ENCODE measurements at places on chromosomes 12 and 14.

DNA sequence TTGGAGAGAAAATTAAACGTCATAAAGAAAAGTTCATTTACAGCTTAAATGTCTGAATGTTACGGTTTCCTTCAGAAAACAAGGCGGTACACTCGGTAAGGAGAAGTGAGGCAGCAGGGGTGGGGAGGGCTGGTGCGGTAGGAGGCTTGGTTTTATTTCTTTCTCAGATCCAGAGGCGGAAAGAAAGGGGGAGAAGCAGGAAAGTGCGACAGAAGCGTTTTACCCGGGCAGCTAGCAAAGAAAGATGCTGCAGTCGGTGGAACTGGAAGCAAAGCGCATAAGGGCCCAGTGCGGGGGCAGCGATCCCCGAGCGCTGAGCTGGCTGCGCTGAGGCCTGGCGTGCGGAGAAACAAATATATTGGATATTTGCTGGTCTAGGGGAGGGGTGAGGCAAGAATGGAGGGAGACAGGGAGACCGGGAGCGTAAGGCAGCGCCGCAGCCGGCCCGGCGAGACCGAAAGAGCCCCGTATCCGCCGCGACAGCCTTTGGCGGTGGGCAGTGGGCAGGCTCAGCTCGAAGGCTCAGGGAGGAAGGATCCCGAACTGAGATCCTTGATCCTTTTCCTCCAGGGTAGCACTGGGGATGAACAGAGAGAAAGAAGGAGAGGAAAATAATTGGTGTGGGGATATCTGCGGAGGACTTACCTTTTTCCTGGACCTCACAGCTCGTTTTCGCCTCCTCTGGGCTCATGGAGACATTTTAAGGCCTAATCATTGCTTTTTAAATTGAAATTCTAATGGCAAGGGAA lies 6.4 kb upstream of the HOXC11 start:
- no peak for DNase-seq

- peak; percentile 13 for DNase-seq
These were observed 12.4 kb downstream of the IL22 start for GRCh38 chr12:68240975-68241374.

GRCh38 chr12:6606331-6607131 lies 648 bp downstream of the CHD4 start:
- peak; percentile 64 for DNase-seq

DNA sequence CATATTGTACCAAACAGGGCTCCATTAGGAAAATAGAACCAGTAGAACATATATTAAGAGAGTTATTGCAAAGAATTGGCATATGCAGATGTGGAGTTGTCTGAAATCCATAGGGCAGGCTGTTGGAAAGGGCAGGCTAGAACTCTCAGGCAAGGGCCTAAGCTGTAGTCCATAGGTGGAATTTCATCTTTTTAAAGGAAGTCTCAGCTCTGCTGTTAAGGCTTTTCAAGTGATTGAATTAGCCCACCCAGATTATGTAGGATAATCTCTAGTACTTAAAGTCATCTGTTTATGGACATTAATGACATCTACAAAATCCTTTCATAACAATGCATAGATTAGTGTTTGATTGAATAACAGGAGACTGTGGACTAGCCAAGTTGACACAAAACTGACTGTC lies 59.4 kb downstream of the RAD51B start:
- no peak for DNase-seq

DNA sequence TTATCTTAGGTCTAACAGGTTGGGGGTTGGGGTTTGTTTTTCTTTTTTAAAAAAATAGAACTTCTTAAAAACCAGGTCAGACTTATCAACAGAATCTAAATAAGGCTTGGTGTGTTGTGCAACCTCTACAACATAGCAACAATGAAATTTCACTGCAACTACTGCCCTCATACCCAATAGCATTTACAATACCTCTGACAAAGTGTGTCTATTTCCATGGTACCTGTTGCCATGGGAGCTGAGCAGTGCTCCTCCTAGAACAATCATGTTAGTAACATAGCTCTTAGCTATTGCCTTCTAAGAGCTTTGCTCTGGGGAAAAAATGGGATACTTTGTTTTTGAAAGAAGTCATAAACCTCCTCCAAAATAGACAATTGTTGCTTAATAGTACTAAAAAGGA lies 103.3 kb upstream of the CCDC175 start:
- DNase-seq = no peak

GRCh38 chr12:26176725-26177124 lies 18.6 kb upstream of the SSPN start:
- DNase-seq = no peak

DNA sequence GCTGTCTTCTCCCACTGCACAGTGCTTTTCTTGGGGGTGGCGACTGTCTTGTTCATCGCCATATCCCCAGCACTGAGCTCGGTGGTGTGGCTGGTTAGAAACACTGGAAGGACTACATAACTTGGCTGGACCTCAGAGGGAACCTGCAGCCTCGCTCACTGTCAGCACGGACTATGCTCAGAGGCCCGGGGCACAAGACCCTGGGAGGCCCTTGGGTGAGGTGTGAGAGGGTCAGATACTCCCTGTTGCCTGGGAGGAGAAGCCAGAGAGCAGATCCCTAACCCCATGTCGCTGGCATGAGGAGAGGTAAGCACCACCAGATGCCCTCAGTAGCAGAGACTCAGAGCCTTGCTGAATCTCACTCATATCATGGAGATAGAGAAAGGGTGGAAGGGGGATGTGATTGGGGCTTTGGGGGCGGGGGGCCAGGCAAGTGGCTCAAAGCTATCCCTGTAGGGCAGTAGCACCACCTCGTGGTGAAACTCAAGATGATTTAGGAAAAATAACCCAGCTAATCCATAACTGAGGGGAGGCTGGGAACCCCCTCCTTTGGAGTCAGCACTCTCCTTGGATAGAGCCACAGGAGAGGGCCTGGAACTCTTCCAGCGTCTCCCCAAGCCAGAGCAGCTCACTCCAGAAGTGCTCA lies 18.7 kb upstream of the HDAC7 start:
- no peak for DNase-seq

DNA sequence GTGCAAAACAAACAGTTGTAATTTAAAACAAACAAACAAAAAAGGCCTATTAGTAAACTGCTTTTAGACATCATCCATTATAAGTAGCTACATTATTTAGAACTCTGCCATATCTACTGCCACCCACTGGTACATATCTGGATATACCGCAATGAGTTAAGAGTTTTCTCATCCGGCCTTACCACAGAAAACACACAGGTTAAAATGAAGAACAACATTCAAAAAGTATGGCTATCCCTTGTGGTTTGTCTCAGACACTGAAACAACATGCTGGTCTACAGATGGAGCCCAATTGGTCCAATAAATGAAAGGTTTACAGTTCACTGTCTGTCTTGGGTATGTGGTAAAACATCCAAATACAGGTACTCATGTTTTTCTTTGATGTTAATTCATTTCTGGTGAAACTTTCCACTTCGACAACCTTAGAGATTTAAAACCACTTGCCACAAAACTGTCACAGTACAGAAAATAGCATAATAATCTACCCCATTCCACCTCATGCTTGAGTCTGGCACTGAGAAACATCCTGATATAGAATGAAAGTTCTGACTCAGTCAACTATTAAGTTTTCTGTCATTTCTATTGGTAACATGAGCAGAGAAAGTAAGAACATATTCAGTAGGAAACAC lies 354.3 kb downstream of the CEP128 start:
- no peak for DNase-seq

- DNase-seq = no peak
These were observed 1.1 kb downstream of the GPHN start for GRCh38 chr14:66508846-66509621.

GRCh38 chr14:33464254-33464962 lies 486.5 kb downstream of the EGLN3 start:
- no peak for DNase-seq

Measured in activated CD8-positive, alpha-beta memory T cell treated with anti-CD3 and anti-CD28 coated beads for 4 hours (primary cell).